Stimulated activated CD4-positive, alpha-beta T cell treated with anti-CD3 and anti-CD28 coated beads, TNF-alpha, amount 100 ng/mL, for 4 hours (primary cell): ENCODE measurements at places on chromosomes 5 and 9.

DNA sequence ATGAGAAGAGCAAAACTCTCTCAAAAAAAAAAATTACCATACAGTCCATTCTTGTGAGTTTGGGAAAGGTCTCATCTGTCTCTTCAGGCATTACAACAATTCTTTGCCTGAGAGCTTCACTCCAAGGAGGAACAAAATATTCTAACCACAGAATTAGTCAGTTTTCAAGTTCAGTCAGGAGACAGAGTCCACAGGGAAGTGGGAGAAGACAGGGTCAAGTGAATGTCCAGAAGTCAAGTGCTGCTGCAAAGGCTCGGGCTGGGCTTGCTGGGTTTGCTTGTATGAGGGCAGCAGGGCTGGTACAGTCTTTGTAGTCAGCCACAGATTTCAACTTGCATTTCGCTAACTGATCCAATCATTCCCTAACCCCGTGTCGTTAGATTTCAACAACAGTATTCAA is 17.6 kb upstream of the HEXB start:
- no peak for DNase-seq

- DNase-seq = no peak
Observed at GRCh38 chr5:3339798-3340115, 255.9 kb upstream of the IRX1 start.

- no peak for DNase-seq
Observed at GRCh38 chr5:14181299-14181968, 38.3 kb downstream of the TRIO start.

GRCh38 chr9:95434116-95435073 is 82.4 kb downstream of the PTCH1 start:
- DNase-seq = no peak

- no peak for DNase-seq
Observed at GRCh38 chr5:158953929-158954534, 145.7 kb downstream of the EBF1 start.

DNA sequence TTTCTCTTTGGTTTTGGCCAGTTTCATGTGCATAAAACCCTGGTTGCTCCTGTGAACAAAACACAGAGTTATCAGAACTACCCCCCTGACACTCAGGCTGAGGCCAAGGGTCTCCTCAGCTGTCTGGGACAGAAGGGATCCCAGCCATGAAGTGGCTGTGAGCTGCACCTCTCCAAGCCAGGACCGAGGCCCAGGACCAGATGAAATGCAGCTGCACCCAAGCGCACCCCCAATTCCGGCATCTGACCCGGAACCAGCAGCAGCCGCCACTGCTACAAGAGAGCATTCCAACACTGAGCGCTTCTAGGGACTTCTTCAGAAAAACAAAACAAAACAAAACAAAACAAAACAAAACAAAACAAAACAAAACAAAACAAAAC is 16.0 kb upstream of the SLC25A51 start:
- no peak for DNase-seq

DNA sequence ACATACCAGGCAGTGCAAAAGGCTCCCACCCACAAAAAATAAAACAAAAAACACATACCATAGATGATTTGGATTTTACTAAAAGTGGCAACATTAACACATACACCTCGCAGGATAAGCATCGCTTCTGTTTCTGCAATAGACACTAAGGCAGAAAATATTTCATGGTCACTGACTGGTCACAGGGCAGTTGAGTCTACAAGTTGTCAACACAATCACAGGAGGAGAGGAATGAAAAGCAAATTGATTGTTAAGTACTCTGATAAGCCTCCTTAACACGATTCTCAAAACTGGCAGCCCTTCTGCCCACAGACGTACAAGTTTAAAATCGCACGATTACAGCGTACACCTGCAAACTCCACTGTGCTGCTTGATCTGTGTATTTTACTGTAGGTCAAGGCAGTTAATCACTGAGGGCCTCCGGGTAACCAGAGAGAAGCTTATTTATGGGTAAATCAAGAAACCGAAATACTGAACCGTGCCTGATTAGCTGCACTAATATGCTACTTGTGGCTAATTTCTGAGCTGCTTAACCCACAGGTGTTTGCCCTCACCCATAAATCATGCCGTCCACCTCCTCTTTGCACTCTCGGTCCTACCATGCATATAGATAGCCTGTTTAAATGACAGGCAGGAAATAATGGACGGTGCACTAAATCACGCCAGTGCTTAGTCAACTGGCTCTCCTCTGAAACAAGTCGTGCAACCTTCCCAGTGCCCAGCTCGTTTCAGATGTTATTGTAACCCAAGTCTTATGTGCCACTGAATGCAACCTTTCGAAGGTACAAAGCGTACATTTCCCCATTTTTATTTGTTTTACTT is 659.4 kb upstream of the ADAMTS16 start:
- no peak for DNase-seq

DNA sequence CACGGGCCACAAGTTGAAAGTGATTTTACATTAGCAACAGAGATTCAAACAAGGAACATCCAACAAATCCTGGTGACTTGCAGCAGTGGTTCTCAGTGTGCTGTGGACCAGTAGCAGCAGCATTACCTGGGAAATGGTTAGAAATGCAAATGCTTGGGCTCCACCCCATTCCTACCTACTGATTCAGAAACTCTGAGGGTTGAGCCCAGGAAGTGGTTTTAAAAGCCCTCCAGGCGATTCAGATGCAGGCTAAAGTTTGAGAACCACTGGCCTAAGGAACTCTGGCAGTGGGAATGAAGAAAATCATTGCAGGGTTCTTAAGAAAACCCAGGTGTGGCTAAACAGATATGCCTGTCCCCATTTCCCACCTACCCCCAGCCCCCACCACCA is 398.8 kb downstream of the ENC1 start:
- DNase-seq = no peak

DNA sequence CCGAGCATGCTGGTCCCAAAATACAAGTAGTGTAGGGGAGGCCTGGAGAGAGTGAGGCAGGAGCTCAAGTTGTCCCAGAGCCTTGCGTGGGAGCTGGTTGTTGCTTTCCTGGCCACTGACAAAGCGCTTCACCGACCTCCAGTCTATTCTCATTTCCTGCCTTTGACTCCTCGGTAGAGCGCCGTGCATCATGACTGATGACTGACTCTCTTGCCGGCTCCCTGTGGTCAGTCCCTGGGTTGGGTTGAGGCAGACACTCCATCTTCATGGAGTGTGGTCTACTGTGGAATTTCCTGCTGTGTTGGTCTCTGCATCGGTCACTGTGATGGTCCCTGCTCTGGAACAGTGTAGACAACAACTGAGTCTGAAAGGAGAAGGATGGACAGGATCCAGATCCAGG is 175.1 kb upstream of the S1PR3 start:
- DNase-seq = no peak

DNA sequence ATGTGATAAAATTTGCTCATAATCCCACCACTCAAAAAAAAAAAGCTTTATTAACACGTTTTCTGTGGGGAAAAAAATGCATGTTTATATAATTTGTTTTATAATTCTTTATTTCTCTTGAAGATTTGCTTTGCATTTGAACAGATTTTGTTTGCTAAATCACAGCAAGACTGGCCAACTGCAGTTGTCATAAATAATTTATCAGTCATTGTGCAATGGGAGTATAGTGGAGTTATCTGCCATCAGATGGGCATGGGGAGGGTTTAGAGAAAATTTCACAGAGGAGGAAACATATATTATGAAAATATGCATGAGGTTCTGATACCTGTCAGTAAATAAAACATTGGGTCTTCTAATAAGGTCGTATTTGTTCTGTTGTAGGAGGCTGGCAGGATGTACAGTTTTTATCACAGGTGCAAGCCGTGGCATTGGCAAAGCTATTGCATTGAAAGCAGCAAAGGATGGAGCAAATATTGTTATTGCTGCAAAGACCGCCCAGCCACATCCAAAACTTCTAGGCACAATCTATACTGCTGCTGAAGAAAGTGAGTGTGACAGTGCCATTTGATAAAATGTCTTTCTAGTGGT is 23.8 kb downstream of the HSDL2 start:
- DNase-seq = no peak

- no peak for DNase-seq
Observed at GRCh38 chr5:35672995-35673394, 55.3 kb downstream of the SPEF2 start.

GRCh38 chr5:26582350-26583045 is 455.9 kb downstream of the CDH9 start:
- no peak for DNase-seq

DNA sequence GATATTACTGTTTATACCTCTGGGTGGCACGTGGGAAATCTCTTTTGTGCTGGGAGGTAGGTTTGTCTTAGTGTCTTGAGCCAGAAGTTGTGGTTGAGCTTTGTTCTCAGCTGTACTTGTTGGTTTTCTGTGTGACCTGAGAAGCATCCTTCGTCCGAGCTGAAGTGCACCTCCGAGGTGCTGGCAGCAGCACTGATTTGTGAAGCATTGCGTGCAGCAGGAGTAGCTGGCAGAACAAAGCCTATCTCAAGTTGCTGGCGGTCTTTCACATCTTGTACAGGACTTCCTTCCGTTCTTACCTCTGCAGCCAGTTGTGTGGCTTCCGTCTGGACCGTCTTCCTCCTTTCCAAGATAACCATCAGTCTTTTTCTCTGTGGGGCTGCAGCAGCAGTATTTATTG is 4.3 kb downstream of the PRRC2B start:
- DNase-seq = no peak

DNA sequence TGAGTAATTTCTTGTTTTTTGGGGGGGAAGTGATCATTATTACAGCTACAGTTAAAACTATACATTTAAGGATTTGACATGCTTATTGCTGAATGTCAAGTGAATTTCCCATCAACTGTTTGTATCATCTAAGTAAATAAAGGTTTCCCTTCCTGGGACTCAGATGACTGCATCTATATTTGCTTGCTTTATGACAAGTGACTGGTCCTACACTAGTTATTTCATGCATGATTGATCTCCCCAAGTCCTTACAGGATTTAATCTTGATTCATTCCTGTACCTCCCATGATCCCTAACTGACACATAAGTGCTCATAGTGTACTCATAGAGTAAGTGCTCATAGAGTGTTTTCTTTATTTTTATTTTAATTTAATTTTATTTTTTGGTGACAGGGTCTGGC is 2.8 kb downstream of the TXNDC8 start:
- no peak for DNase-seq

DNA sequence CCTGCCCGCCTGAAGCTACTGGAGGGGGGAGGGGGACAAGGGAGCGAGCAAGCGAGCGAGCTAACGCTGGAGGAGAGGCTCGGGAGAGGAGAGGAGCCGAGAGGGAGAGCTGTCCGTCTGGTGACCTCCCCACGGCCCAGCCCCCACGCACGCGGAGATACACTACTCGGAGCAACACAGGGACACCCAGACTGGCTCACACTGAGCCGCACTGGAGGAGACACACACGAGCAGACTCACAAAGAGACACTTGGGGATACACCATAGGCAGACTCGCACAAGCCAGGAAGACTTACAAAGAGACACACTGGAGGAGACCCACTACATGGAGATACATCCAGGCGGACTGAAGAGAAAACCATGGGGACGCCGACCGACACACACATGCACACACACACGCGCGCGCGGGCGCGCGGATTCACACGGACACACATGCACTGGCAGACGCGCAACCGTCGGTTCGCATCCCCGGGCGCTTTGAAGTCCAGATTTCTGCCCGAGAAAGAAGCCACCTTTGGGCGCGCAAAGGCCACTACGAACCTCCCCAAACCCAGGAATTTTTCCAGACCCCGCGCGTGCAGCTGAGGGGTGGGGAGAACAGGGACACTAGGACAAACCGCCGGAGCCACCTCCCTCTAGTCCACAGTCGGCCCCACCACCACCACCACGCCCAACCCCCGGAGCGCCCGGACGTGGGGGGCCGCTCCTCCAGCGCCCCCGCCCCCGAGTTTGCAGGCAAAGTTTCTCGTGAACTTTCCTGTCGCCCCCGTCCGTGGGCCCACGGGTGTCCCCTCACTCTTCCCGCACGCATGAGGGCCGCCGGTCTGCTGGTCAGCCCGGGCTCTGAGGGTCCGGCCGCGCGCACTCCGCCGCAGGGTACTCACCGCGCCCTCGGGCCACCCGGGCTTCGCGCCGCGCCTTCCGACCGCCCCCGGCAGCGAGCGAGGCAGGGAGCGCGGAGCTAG is 571 bp downstream of the CNTFR start:
- no peak for DNase-seq

GRCh38 chr9:125894566-125894965 is 147.4 kb downstream of the PBX3 start:
- DNase-seq = no peak

DNA sequence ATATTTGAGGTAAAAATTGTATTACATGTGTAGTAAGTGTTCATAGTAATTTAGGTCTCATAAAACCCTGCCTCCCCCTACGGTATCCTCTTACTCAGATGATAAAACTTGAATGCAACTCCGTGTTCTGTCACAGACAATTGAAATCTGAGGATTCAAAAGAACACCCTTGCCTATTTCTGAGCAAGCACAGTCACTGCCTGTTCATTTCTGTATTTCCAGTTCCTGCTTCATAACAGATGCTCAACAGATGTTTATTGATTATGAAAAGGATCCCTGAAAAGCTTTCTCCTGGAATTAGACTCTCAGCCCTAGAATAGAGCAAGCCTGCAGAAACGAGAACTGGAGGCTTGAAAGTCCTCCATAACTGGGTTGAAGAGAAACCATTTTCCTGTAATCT is 144.1 kb upstream of the SPEF2 start:
- DNase-seq = no peak

DNA sequence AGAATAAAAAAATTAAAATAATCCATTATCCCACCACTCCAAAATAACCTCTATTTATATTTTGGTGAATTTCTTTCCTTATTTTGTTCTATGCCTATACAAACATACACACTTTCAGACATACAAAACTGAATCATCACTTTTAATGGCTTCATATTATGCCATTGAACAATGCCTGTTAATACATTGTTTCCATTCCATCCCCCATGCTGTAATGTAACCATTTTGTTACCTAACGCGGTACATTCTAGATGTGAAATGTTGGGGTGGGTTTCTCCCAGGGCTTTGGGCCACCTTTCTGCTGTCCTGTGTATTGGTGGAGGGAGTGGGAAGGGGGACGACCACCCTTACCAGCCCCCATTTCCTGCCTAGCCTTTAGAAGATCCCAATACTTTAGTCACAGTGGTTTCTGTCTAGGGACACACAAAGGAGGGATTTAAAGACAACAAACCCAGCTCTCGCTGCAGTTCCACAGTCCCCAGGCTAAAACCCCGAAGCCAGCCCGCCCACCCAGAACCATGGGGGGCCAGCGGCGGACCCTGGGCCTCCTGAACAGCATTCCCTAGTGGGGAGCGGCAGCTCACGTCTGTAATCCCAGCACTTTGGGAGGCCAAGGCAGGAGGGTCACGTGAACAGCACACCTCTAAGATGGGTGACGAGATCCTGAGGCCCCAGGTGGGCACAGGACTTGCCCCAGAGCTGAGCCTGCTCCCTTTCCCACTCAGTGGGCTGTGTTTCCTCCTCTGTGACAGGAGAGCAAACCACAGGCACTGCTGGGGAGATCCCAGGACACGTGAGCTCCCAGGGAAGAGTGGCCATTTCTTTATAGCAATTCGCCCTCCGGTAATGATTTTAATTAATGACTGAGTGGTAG is 56.9 kb upstream of the STXBP1 start:
- DNase-seq = no peak

DNA sequence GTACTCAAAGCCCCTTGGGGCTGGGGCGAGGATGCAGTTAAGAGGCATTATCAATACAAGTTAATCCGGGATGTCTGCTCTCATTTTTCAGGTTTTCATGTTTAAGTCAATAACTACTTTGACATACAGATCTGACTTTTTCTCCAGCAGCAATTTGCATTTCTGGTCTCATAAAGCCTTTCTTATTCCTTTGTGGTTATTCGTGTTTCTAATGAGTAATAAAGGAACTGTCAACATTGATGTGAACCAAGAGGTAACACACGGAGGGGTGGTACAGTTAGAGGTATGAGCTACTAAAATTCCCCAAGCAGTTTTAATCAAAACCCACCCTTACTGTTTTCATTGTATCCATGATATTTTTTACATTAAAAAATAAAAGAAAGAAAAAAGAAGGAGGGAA is 138.0 kb upstream of the NFIB start:
- DNase-seq = no peak
